Hematopoietic multipotent progenitor cell treated with erythropoietin and hydrocortisone succinate and interleukin-3 and kit ligand, for 6 days (in vitro differentiated cells): ENCODE measurements at places on chromosomes 6 and 20.

DNA sequence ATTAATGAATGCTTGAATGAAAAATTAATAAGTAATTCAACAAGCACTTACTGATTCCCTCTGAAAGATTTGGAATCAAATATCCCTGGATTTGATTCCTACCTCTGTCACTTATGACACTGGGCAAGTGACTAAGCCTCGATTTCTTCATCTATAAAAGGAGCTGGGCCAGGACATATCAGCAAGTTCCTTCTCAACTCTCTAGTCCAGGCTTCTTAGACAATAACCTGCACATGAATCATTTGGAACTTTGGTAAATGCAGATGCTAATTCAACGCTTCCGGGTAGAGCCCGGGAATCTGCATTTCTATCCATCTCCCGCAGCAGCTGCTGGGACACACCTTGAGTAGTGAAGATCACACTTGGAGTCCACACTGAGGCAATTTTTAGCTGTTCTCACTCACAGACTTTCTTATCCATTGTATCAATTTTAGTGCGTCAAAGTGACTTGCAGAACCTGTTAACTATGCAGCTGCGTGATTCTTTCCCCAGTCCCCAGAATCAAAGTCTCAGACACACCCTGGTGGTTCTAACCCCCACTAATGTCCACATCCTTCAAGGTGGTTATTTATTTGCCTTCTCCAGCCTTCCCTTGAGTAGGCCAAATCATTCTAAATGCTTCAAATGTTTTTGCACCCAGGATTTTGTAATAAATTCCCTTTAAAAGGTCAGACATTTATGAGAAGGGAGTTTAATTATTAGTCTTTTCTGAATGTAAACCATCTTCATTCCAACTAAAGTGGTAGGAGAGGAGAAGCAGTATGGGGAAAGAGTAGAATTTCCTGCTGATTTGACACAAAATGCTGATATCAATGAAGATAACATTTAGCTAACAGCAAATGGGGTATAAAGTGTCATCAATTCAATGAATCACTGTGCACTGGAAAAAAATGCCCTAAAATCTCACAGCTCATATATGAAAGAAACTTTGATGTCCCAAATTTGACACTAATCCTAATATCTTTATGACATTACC lies 26.0 kb upstream of the CCND3 start:
- DNase-seq, result no peak

- no peak for DNase-seq
These were observed 34.1 kb downstream of the SLC2A4RG start for GRCh38 chr20:63773571-63774241.

DNA sequence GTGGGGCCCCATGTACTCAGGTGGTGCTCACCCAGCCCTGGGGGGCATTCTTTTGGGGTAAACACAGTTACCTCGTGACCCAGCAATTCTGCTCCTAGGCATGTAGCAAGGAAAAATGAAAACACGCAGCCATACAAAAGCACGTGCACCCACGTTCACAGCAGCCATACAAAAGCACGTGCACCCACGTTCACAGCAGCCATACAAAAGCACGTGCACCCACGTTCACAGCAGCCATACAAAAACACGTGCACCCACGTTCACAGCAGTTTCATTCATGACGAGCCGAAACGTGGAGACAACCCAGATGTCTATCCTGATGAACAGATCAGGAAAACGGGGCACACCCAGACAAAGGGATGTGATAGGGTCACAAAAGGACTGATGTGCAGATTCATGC lies 57.1 kb downstream of the YTHDF1 start:
- no peak for DNase-seq

- DNase-seq, result no peak
These were observed 48.4 kb downstream of the IYD start for GRCh38 chr6:150417250-150417649.
